Activated naive CD8-positive, alpha-beta T cell treated with anti-CD3 and anti-CD28 coated beads, Interleukin-2, amount 10 ng/mL, durations not matched to agents 7 days and 5 days (primary cell): ENCODE measurements at places on chromosomes 7 and 10. TPM values are rescaled to one million over a fixed set of nuclear protein-coding genes. Genes with fewer than 3 reads are reported as not detected.

DNA sequence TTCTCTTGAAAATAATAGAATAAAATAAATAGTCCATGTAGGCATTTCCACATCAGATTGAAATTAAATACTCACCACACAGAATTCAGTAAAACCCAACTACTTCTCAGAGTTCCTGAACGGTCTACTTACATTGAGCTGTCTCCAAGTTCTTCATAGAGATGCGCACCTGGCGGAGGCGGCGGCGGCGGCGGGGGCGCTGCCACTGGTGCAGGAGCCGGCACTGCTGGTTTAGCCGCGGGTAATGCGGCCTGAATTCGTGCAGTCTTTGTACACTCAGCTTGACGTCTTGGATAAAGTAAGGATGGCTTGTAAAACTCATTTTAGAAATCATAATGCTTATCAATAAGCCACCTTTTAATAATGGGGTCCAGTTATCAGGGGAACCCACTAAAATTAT is 973.8 kb downstream of the PCDH15 start:
- DNase-seq = no peak

DNA sequence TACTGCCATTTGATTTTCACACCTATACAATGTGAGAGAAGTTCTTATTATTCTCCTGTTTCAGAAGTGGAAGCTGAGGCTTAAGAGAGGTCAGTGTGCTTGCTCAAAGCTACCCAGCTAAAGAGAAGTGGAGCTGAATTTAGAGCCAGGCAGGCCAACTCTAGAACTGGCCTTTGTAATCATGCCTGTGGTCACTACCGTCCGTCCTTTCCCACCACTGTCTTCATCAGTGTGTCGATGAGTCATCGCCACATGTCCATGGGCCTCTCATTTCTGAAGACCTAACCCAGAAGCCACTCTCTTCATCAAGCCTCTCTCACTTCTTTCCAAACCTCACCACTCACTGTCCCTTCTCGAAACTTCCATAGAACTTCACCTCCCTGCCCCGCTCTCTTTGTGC is 237.8 kb downstream of the KIAA1217 start:
- no peak for DNase-seq

GRCh38 chr7:159238541-159238940 is 93.9 kb upstream of the VIPR2 start:
- DNase-seq = no peak

DNA sequence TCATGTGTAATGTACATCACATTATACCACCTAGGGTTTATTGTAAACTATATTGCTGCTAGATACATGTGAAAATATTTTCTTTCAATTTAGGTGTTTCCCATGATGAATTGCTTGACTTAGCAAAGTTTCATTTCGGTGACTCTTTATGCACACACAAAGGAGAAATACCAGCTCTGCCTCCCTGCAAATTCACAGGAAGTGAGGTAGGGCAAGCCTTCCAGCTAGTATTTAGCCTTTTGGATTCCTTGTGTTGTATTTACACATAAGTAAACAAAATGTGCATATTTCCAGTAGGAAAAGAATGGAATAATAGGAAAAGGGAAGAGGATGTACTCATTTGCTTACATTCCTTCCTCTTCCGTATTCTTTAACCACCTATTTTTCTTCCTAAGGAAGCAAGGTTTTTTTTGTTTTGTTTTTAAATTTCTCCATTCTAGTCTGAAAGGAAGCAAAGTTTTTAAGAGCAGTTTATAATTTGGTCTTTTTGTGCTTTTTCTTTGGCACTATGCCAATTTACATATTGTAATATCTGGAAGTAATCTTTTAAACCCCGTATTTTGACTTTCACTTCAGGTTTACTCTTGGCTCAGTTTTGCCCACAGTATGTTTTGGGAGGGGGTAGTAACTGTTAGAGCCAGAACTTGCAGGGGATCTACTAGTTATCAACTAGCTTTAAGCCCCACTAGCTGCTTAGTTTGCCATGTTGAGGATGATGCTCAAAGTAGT is 10.4 kb downstream of the PMPCB start:
- no peak for DNase-seq

DNA sequence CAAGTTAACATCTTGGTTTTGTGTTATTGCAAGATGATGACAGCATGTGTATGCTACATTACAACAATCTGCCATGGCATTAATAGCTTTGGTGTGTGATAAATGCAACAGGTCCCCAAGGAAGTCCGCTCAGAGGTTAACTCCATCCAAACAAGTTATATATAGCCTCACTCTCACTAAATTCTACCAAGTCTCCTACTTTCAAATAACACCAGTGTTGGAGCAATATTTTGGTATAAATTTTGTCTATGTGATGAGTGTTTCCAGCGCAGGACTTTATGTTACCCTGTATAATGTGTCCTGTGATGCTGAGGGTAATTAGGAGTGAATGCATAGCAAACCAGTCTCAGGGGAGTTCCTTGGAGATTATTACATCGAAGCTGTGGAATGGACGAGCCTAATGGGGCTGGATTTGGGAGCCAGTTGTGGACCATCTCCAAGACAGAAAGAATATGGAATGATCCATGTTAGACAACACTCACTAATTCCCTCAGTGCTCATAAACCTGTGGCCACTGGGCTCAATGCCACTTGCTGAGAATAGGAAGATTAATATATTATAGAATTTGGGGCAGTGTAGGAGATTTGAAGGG is 127.6 kb upstream of the CXCL12 start:
- DNase-seq = no peak

- DNase-seq = no peak
These were observed 81.9 kb downstream of the KCNMA1 start for GRCh38 chr10:77555591-77556212.

DNA sequence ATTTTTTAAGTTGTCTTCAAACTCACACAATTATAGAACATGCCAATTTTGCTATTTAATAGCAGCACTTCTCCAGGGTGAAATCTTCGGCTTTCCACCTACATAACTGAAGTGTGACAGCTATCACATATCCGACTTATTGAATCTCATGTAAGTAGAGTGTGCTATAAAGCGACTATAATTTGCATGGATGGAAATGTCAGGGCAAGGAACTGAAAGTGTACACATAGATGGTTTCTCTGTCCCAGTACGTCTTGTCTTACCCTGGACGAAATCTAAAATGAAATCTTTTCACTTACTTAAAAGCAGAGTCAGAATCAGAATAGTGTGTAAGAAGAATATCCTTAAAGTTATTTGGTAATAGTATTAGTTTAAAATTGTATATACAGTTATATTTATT is 132.3 kb downstream of the THSD7A start:
- no peak for DNase-seq

GRCh38 chr7:108623220-108623619 is 53.5 kb downstream of the DNAJB9 start:
- no peak for DNase-seq

GRCh38 chr10:7571981-7572380 is 94.8 kb downstream of the ITIH5 start:
- no peak for DNase-seq

DNA sequence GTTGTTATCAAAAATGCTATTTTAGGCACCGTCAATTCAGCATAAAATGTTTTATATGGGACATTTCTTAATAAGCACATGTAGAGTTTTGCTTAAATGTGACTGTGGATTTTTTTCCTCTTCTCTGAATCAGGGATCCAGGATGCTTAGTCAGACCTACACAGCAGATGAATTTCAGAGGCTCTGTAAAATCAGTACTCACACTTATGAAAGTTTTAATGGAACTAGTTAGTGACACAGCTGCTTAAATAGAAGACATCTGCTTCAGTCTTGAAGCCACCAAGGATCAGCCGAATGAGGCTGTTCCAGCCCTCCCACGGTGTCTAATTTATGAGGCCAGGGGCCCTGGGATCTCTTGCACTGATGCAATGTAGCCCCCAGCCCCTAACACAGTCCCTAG is 136.0 kb downstream of the MYOF start:
- no peak for DNase-seq

DNA sequence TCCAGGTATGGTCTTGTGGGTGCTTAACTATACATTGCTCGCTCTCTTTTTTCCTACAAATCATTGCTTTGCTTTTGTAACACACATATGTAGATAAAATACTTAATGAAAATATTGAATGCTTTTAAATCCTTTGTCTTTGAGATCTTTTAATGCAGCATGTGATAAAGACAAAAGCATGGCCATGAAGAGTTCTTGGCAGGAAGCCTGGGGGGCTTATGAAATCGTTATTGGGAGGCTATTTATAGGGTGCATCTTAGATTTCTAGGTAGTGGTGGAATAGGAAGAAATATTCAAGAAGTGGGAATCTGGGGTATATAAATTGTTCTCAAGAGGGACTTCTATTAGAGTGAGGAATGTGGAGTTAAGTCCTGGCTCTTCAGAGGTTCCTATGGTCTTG is 21.9 kb downstream of the UBE2D1 start:
- DNase-seq = no peak

- DNase-seq = no peak
These were observed 12.4 kb downstream of the CALHM2 start for GRCh38 chr10:103439776-103440175.

DNA sequence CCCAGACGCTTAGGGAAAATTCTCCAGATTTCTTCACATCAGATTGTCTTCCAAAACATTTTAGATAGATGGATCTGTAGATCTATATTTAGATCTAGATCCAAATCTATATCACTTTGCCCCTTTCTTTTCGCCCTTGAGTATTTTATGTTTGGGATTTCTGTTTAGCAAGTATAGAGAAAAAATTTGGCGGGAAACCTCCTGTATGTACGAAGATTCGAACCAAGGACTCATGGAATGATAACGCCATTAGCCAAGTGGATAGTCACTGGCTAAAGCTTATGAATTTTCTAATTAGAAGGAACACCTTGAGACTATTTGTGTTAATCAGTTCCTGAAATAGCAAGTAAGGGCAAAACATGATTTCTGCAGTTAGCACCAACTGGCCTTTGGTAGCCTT is 1.2 kb downstream of the THNSL1 start:
- no peak for DNase-seq

DNA sequence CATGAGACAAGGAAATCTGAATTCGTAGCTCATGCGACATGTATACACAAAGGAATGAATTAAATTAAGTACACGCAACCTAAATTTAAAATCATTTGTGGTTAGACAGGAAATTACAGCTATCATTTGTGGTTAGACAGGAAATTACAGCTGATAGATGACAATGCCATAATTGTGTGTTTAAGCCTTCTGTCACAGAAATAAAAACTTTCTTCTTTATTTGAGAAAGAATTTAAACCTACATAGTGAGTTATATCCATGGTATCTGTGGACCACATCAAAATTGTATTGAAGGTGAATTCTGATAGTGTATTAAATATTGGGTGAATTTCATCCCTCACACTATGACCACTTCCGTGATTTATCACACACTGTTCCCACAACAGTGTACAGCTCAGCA is 362.9 kb downstream of the MAGI2 start:
- no peak for DNase-seq

DNA sequence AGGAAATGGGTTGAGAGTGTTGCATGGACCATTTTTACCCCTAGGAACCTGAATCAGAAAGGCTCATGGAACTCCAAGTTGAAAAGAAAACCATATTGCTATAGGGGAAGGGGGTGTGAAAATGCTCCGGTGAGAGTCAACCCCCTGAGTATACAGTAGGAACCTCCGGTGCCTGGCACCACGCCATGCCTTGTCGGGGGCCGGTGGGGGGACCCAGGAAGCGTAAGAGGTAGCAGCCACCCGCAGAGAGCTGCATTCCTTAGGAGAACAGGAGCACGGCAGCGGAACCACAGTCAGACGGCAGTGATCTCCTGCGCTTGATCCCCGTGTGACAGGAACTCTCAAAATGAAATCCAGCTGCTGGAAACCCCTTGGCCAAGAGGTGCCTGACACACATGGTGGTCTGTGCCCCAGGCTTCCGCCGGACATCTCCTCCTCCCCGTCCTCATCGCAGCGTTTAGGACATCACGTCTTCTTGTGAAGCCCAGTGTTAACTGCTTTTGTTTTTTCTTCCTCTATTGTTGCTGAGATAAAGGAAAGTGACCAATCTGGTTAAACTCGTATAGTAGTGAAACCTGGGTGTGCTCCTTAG is 186.8 kb downstream of the CELF2 start:
- DNase-seq = no peak

- peak; percentile 34 for DNase-seq
These were observed 72.0 kb downstream of the SLC37A3 start for GRCh38 chr7:140326116-140326928.

DNA sequence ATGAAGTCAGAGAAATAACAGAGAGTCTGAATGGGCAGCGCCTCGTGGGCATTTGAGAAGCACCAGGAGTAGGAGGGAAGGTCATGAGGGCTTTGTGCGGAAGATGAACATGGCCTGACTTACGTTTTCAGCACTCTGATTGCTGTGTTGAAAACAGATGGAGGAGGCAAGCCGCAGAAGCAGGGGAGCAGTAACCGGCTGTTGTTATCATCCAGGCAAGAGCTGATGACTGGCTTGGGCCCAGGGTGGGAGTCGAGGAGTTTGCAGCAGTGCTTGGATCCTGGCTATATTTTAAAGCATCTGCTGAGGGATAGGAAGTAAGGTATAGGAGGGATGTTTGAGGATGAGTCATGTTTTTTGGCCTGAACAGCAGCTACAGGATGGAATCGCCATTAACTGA is 12.7 kb upstream of the PDLIM1 start:
- no peak for DNase-seq

DNA sequence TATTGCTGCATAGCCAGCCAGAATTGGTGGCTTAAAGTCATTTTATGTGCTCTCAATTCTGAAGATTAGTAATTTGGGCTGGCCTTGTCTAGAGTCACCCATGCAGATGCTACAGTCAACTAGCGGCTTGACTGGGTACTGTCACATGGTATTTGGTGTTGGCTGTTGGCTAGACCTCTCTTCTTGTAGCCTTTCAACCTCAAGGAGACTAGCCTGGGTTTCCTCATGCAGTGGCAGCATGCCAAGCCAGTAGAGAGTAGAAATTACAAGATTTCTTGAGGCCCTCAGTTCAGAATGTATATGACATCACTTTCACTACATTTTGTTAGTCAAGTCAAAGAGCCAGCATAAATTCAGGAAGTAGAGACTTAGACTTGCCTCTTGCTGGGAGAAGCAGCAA is 3.7 kb upstream of the ZNF800 start:
- no peak for DNase-seq

DNA sequence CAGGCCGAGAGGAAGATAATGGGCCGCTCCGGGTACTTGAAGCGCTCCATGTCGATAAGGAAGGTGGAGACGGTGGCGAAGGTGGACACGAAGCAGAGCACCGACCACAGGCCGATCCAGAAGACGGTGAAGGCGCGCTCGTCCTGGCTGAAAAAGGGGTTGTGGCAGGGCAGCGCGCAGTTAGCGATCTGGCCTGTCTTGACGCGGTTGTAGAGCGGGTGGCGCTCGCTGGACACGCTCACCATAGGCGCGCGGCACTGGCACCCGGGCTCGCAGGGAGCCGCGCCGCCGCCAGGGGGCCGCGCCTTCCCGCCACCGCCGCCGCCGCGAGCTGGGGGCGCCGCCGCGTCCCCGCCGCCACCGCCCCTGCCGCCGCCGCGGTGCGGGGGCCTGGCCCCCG is 1.6 kb downstream of the FZD8 start:
- DNase-seq = peak; percentile 65

The PCLO gene
- total RNA-seq = not detected

The SFTPA1 gene
- not detected for total RNA-seq

The GPR26 gene
- total RNA-seq = not detected

The CTTNBP2 gene
- total RNA-seq = not detected

The CYP3A7 gene
- total RNA-seq = not detected

The FAM221A gene
- 5.8 TPM for total RNA-seq

The GRB10 gene
- 1.8 TPM for total RNA-seq

The MEST gene
- 8.7 TPM for total RNA-seq

The ANKRD61 gene
- total RNA-seq = not detected

The IL2RA gene
- 201 TPM for total RNA-seq

The KCNH2 gene
- total RNA-seq = 0.50 TPM

The HGF gene
- total RNA-seq = not detected

The LARP4B gene
- total RNA-seq = 98.1 TPM
